Prostate gland (tissue), 2 donors: ENCODE measurements at places on chromosomes 5 and 9. TPM values are rescaled to one million over a fixed set of nuclear protein-coding genes. Genes with fewer than 3 reads are reported as not detected.

DNA sequence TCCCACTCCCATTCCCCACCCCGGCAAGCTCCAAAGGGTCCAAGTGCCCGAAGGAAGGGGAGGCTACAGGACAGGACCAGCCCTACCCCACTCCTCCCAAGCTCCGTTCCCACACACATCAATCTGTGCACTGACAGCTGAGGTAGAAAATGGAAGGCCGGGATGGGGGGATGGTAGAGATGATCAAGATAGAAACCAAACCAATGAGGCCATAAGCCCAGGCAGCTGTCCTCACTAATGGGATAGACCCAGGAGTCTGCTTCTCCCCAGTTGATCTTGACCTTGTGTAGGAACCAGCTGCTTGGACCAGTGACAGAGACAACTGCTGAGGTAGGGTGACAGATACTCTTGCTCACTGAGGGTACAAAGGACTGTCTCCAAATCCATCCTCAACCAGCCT is 38.6 kb downstream of the B4GALT1 start:
- no peak overlapping the region for H3K27ac ChIP-seq
- H3K36me3 ChIP-seq, result no peaks in the 10 kb centered on the region
- no peak overlapping the region for H3K4me3 ChIP-seq

DNA sequence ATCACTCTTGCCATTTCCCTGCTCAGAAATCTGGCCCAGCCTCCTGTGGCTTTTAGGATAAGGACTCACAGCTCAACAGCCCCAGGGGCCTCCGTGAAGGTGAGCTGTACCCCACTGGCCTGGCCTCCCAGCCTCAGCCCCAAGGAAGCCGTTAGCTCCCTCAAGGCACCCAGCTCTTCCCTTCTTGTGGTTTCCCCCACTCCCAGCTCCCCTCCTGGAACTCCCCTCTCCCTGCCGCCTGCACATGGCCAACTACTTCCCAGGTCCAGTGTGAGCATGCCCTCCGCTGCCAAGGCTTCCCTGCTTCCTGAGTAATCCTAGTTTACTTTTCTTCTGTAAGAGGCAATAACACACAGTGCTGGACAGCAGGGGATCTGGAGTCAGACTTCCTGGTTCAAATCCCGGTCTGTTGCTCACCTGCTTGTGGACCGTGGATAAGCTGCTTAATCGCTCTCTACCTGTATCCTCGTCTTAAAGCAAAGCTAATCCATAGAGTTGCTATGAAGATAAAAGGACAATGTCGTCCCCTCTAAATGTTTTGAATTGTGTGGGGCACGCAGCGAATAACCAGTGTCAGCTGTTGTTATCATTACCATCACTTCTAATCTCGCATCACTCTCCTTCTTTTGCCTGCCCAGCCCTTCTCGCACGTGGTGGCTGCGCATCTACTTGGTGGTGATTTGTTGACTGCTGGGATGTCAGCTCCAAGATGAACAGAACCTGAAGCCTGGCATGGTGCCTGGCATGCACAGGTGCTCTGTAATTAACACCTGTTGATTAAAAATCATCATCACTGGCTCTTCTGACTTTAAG is 86.6 kb downstream of the C5orf15 start:
- no peaks in the 10 kb centered on the region for H3K36me3 ChIP-seq
- H3K4me3 ChIP-seq, result no peak overlapping the region
- H3K27ac ChIP-seq, result no peak overlapping the region
- no peak for DNase-seq
- H3K4me1 ChIP-seq, result no peaks in the 10 kb centered on the region

GRCh38 chr9:2050236-2050635 is 35.1 kb downstream of the SMARCA2 start:
- H3K27me3 ChIP-seq, result no peaks in the 10 kb centered on the region
- H3K36me3 ChIP-seq, result no peaks in the 10 kb centered on the region
- no peak overlapping the region for H3K4me3 ChIP-seq
- no peak for DNase-seq
- no peak overlapping the region for H3K27ac ChIP-seq
- no peaks in the 10 kb centered on the region for H3K4me1 ChIP-seq

- H3K27ac ChIP-seq, result no peak overlapping the region
- H3K36me3 ChIP-seq, result no peaks in the 10 kb centered on the region
- no peak overlapping the region for H3K4me3 ChIP-seq
- H3K27me3 ChIP-seq, result no peaks in the 10 kb centered on the region
- no peak for DNase-seq
- no peaks in the 10 kb centered on the region for H3K4me1 ChIP-seq
Measured at GRCh38 chr5:12125895-12126294, 221.6 kb upstream of the CTNND2 start.

GRCh38 chr5:148970228-148970627 is 92.6 kb downstream of the SH3TC2 start:
- H3K4me3 ChIP-seq, result no peak overlapping the region
- peaks cover 16% of the 10 kb centered on the region for H3K4me1 ChIP-seq
- peak; percentile 90 for DNase-seq
- no peaks in the 10 kb centered on the region for H3K36me3 ChIP-seq

DNA sequence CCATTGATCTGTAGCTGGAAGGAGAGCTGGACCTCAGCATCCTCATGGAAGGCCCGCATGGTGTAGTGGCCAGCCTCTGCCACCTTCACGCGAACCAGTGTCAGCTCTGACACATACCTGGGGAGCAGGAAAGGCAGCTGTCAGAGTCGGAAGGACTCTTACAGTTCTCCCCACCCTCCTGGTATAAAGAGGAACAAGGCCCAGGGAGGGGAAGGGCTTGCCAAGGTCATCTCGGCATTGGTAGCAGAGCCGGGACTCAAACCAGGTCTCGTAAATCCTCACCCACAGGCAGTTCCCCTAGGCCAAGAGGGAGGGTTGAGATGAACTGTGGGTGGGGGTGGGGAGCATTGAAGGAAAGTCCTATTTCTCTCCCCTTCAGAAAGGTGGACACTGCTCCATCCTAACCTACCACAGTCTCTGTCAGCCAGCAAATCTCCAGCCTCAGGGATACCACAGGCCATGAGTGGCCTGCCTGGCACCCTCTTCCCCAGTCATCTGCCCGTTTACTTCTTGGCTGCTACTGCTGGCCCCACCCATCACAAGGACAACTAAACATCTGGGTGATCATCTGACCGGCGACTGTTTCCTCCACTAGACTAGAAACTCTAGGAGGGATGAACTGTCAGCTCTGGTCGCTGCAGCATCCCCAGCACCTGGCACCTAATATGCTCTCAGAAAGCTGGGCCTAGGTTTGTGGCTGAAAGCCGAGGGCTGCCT is 23.5 kb downstream of the PDGFRB start:
- peak overlapping the region; percentile 22 for H3K27ac ChIP-seq
- no peaks in the 10 kb centered on the region for H3K27me3 ChIP-seq
- no peak for DNase-seq
- no peak overlapping the region for H3K4me3 ChIP-seq
- H3K4me1 ChIP-seq, result peaks cover 3% of the 10 kb centered on the region

DNA sequence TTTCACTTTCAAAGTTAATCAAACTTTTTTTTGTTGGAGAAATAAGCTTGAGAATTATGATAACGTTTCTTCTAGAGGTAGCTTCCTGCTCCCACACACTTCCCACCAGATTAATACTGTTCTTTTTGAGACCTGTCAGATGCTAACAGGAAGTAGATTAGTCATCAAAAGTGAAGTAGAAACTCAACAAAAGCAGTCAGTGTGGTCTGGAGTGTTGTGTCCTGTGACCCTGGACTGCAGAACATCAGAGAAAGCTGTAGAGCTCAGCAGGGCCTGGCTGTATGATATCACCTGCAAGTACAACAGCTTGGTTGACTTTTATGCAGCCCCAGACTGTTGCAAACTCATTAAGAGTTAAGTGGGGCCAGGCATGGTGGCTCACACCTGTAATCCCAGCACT is 495.7 kb upstream of the CYLC2 start:
- H3K36me3 ChIP-seq, result no peaks in the 10 kb centered on the region
- no peak overlapping the region for H3K4me3 ChIP-seq
- DNase-seq, result no peak
- H3K27me3 ChIP-seq, result no peaks in the 10 kb centered on the region
- no peak overlapping the region for H3K27ac ChIP-seq
- H3K4me1 ChIP-seq, result no peaks in the 10 kb centered on the region

The CARD9 gene
- 1.5 TPM for total RNA-seq

- H3K27ac ChIP-seq, result no peak overlapping the region
- no peaks in the 10 kb centered on the region for H3K4me1 ChIP-seq
- no peak overlapping the region for H3K4me3 ChIP-seq
- no peaks in the 10 kb centered on the region for H3K36me3 ChIP-seq
- no peak for DNase-seq
- H3K27me3 ChIP-seq, result no peaks in the 10 kb centered on the region
Measured at GRCh38 chr9:97559111-97559514, 57.6 kb downstream of the TMOD1 start.

The PTAR1 gene
- total RNA-seq, result 47.6 TPM

GRCh38 chr5:153515301-153515700 is 24.8 kb downstream of the GRIA1 start:
- H3K36me3 ChIP-seq, result no peaks in the 10 kb centered on the region
- H3K27me3 ChIP-seq, result no peaks in the 10 kb centered on the region
- H3K27ac ChIP-seq, result no peak overlapping the region
- no peak overlapping the region for H3K4me3 ChIP-seq

The RORB gene
- 1.7 TPM for total RNA-seq

DNA sequence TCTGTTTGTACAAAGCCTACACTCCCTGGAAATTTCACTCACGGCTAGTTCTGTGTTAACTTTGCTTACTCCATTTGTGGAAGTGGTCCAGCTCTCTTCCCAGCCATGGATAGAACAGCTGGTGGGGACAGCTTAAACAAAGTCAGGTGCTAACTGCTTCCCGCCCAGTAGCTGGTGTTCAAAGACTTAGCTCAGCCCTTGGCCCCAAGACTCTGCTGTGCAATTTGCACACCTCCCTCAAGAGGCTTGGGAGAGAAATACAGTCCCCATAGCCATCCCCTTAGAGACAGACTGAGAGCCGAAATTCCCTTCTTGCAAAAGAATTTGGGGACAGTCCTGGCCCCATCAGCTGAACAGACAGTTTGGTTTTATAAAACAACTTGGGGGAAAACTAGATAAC is 73.8 kb upstream of the RAI14 start:
- no peaks in the 10 kb centered on the region for H3K36me3 ChIP-seq
- H3K4me3 ChIP-seq, result no peak overlapping the region
- H3K27me3 ChIP-seq, result no peaks in the 10 kb centered on the region
- DNase-seq, result peak; percentile 27
- H3K4me1 ChIP-seq, result no peaks in the 10 kb centered on the region
